ENCODE measurements at places on chromosomes 1 and 21. TPM values are rescaled to one million over a fixed set of nuclear protein-coding genes. Genes with fewer than 3 reads are reported as not detected.

GRCh38 chr1:6180268-6180706 lies at the start of gene CHD5:
Gene CHD5 (minus strand): TSS chr1:6180321. CDS start chr1:6180023, 298 bp downstream.
- H3K36me3 ChIP-seq: peaks cover under 1% of the 10 kb centered on the region
- peak within 1 kb of the TSS; percentile 46 for H3K4me3 ChIP-seq
- H3K4me1 ChIP-seq: peaks cover 39% of the 10 kb centered on the region
- H3K27ac ChIP-seq: no peak within 1 kb of the TSS
- peaks cover 50% of the 10 kb centered on the region for H3K27me3 ChIP-seq

- peak; percentile 23 for DNase-seq
- H3K36me3 ChIP-seq: peaks cover 61% of the 10 kb centered on the region
- no peak overlapping the region for H3K4me3 ChIP-seq
Measured at GRCh38 chr1:40422630-40423263, 27.5 kb upstream of the ZFP69B start.

GRCh38 chr1:101728029-101728428 lies 268.7 kb downstream of the OLFM3 start:
- no peaks in the 10 kb centered on the region for H3K36me3 ChIP-seq
- H3K27ac ChIP-seq: no peak overlapping the region
- no peak for DNase-seq
- H3K4me3 ChIP-seq: no peak overlapping the region

DNA sequence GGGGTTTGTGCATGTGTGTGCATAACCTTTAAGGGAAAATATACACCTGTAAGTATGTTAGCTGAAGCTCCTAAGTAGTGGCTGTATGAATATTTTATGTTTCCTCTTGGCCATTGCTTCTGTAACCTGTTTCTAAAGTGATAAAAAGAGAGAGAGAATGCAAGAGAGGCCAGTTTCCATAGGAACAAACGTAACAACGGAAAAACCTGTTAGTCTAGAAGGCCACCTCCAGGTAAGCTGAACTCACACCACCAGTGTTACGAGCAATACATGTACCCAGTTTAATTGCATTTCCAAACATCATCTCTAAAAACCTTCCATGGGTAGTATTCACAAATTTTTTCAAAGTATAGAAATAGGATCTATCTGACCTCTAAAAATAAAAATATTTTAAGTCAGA lies 63.1 kb downstream of the PLPPR4 start:
- no peak overlapping the region for H3K4me3 ChIP-seq
- no peaks in the 10 kb centered on the region for H3K27me3 ChIP-seq
- no peaks in the 10 kb centered on the region for H3K4me1 ChIP-seq
- H3K27ac ChIP-seq: no peak overlapping the region
- no peaks in the 10 kb centered on the region for H3K36me3 ChIP-seq

- peaks cover 38% of the 10 kb centered on the region for H3K4me1 ChIP-seq
- no peak overlapping the region for H3K4me3 ChIP-seq
- H3K36me3 ChIP-seq: no peaks in the 10 kb centered on the region
- no peaks in the 10 kb centered on the region for H3K27me3 ChIP-seq
- no peak overlapping the region for H3K27ac ChIP-seq
- peak; percentile 35 for DNase-seq
Measured at GRCh38 chr1:15843826-15844572, 3.5 kb upstream of the SPEN start.

DNA sequence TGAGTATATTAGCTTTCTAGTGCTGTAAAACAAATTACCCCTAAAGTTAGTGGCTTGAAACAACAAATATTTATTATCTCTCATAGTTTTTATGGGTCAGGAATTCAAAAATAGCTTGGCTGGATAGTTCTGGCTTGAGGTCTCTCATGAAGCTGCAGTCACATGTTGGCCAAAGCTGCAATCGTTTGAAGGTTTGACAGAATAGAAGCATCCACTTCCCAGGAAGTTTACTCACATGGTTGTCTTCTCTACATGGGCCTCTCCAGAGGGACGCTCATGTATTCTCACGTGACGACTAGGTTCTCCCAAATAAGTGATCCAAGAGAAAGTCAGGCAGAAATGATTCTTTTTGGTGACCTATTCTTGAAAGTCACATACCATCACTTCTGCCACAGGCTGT lies 99.1 kb downstream of the NIBAN1 start:
- peaks cover 4% of the 10 kb centered on the region for H3K36me3 ChIP-seq
- H3K4me3 ChIP-seq: no peak overlapping the region
- H3K27me3 ChIP-seq: no peaks in the 10 kb centered on the region
- peaks cover 38% of the 10 kb centered on the region for H3K4me1 ChIP-seq
- DNase-seq: no peak

DNA sequence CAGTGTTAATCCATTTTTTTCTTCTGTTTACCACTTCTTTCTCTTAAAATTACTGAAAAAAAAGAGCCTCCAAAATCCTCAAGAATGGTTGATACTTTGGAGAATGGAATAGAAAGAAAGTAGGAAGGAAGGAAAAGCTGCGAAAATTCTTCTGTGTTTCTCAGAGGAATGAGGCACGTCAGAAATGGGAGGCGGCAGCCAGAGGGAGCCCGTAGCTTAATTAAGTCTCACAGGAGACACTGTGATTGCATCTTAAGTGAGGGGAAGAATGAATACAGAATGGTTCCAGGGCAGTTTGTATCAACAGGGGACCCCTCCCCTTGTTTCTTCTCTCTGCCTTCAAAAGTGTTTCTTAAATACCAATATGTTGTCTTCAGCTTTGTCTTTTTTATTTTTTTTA lies 1099.5 kb downstream of the PLA2G4A start:
- no peak overlapping the region for H3K4me3 ChIP-seq
- no peaks in the 10 kb centered on the region for H3K4me1 ChIP-seq
- no peaks in the 10 kb centered on the region for H3K36me3 ChIP-seq

DNA sequence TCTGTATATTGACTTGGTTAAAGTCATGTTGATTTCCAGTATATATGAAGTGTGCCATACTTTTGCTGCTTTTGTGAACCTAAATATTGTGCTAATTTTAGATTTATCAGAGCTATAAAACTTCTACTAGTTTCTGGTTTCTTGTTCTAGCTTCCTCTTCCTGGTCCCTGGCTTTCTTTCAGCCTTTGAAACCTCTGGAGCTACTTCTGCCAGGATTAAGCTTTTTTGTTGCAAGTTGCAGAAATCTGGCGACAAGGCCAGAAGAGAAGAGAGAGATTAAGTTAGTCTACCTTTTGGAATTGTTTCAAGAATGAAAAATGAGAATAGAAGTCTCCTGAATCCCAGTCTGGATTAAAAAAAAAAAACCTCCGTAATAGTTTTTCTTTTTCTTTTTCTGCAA lies 13.5 kb downstream of the RNF2 start:
- no peak overlapping the region for H3K4me3 ChIP-seq
- H3K36me3 ChIP-seq: no peaks in the 10 kb centered on the region
- no peak overlapping the region for H3K27ac ChIP-seq
- no peak for DNase-seq
- H3K4me1 ChIP-seq: peaks cover 44% of the 10 kb centered on the region
- H3K27me3 ChIP-seq: no peaks in the 10 kb centered on the region

DNA sequence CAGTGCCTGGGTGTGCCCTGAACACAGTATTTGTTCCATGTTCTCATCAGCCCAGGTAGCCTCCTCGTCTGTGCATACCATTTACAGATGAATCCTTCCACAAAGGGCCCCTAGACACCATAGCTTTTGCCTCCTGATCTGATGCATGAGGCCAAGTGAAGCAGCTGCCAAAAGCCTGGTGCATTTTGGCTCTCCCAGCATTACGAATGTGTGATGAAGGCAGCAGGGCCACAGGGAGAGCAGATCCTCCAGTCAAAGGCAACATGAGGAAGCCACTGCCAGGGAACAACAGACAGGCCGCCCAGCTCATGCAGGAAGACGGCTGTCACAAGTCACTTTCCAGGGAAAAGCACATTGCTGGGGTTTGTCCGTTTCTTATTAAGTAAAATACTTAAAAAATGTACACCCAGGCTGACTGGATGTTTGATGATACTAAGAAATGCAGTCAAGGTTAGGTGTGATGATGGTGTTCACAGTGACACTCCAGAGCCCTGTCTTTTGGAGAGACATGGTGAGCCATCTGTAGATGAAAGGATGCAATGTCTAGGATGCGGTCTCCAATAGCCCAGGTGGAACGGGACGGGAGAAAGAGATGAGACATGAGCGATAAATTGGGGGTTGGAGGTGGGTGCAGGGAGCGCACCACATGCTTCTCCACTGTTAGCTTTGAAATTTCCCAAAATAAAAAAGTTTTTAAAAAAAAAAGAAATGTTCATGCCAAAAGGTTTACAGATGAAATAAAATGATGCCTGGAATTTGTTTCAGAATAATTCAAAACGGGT lies 48.7 kb downstream of the NPHP4 start:
- no peak overlapping the region for H3K27ac ChIP-seq
- DNase-seq: peak; percentile 5
- no peak overlapping the region for H3K4me3 ChIP-seq
- peaks cover 71% of the 10 kb centered on the region for H3K36me3 ChIP-seq

GRCh38 chr1:44664730-44665370 lies 9.4 kb downstream of the TMEM53 start:
- H3K27me3 ChIP-seq: no peaks in the 10 kb centered on the region
- no peak overlapping the region for H3K27ac ChIP-seq
- peaks cover 6% of the 10 kb centered on the region for H3K36me3 ChIP-seq
- DNase-seq: no peak

GRCh38 chr1:90993245-90993644 lies 28.6 kb downstream of the ZNF644 start:
- no peak overlapping the region for H3K27ac ChIP-seq
- peaks cover 3% of the 10 kb centered on the region for H3K36me3 ChIP-seq
- H3K4me1 ChIP-seq: peaks cover 12% of the 10 kb centered on the region
- H3K4me3 ChIP-seq: no peak overlapping the region
- no peaks in the 10 kb centered on the region for H3K27me3 ChIP-seq

DNA sequence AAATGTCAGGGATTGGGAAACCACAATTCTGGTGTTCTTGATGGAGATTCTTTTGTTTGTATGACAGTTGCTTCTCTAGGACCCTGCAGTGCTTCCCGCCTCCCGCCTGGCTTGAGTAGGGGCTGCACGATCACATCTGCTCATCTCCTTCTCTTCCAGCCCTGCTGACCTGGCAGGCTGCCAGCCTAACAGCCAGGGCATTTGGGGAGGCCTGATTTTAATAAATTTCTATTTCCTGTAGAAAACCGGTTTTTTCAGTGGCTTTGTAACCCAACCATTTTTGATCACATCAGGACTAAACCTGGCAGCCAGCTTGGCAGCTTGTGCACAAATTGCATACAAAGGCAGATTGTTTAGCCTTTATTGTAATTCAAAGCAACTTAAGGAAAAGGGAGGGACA lies 78.9 kb downstream of the UBE2U start:
- H3K4me3 ChIP-seq: no peak overlapping the region
- H3K36me3 ChIP-seq: no peaks in the 10 kb centered on the region
- DNase-seq: peak; percentile 82
- H3K27me3 ChIP-seq: no peaks in the 10 kb centered on the region

DNA sequence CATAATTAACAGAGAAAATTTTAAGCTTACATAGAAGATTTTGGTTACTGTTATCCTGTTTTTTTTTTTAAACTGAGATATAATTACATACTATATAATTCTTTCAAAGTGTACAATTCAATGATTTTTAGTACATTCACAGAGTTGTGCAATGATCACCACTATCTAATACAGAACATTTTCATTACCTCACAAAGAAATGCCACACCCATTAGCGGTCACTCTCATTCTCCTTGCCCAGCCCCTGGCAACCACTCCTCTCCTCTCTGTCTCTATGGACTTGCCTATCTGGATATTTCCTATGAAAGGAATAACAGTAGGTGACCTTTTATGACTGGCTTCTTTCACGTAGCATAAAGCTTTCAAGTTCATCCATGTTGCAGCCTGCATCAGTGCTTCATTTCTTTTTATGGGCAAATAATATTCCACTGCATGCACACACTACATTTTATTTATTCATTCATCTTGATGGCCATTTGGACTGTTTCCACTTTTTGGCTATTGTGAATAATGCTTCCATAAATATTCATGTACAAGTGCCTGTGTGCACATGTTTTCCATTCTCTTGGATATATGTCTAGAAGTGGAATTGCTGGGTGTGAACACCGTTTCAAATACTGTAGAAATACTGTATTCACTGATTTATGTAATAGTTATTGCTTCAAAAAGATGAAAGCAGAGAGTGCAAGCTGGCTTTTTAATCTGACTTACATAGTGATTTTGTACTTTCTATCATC lies 26.5 kb downstream of the TAF5L start:
- no peak for DNase-seq
- H3K27me3 ChIP-seq: no peaks in the 10 kb centered on the region
- H3K4me1 ChIP-seq: peaks cover 35% of the 10 kb centered on the region
- no peak overlapping the region for H3K27ac ChIP-seq
- H3K4me3 ChIP-seq: no peak overlapping the region

- no peaks in the 10 kb centered on the region for H3K4me1 ChIP-seq
- no peaks in the 10 kb centered on the region for H3K36me3 ChIP-seq
- no peak overlapping the region for H3K4me3 ChIP-seq
- no peak for DNase-seq
Measured at GRCh38 chr1:168437821-168438220, 106.0 kb downstream of the XCL2 start.

GRCh38 chr1:49166031-49166430 lies 389.3 kb upstream of the BEND5 start:
- H3K4me1 ChIP-seq: no peaks in the 10 kb centered on the region
- H3K4me3 ChIP-seq: no peak overlapping the region
- H3K36me3 ChIP-seq: no peaks in the 10 kb centered on the region
- no peaks in the 10 kb centered on the region for H3K27me3 ChIP-seq
- H3K27ac ChIP-seq: no peak overlapping the region
- no peak for DNase-seq

DNA sequence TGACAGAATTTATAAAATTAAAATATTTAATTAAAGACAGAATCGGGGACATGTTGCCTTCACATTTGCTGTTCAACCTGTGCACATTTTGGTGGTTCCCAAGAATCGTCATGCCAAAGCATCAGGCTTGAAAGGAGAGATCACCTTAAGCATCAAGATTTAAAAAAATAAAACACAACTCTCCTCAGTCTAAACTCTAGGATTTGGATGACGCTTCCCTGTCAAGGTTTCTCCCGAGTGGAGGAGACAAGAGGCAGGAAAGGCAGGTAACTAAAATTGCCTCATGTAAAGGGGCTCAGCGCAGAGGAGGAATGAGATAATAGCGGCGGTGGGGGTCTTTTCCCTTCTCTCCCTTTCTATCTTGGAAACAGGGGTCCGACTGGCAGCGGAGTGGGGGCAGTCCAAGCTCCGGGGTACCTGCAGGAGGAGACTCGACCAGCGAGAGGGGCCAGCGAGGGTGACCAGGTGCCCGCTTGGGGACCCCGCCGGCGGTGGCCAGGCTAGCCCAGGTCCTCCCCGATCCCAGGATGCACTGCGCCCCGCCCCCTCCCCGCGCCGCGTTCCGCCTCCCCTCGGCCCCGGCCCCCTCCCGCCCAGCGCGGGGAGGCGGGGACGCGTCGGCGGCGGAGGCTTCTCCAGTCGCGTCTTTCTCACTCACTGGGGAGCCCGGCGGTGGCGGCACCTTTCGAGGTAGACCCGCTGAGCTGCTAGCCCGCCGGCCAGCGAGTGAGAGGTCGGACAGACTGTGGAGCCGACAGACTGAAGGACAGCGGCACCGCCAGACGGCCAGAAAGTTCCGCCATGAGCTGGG lies at the start of gene FNBP1L:
Gene FNBP1L, plus strand, starts transcription at position 638 of the 811 bp plus-strand sequence. Its CDS starts 164 bp downstream, at position 802.
- peak; percentile 96 for DNase-seq
- H3K27ac ChIP-seq: peak within 1 kb of the TSS; percentile 91
- peak within 1 kb of the TSS; percentile 95 for H3K4me3 ChIP-seq
- no peaks in the 10 kb centered on the region for H3K36me3 ChIP-seq

GRCh38 chr1:247212627-247213617 lies 41.1 kb upstream of the ZNF124 start:
- no peaks in the 10 kb centered on the region for H3K36me3 ChIP-seq
- DNase-seq: no peak
- no peak overlapping the region for H3K4me3 ChIP-seq
- H3K4me1 ChIP-seq: peaks cover 11% of the 10 kb centered on the region
- no peaks in the 10 kb centered on the region for H3K27me3 ChIP-seq
- H3K27ac ChIP-seq: no peak overlapping the region

Gene MAP10
- total RNA-seq: 1.4 TPM

Gene KRTAP12-2
- total RNA-seq: not detected

Gene MAN1A2
- 62.9 TPM for total RNA-seq

Gene RSPH1
- 0.58 TPM for total RNA-seq

Gene EPHB2
- not detected for total RNA-seq

Gene IQGAP3
- 15.1 TPM for total RNA-seq

Gene FAM151A
- total RNA-seq: not detected

Gene RRAGC
- total RNA-seq: 7.5 TPM
